ENCODE measurements at places on chromosomes 2 and 18.

DNA sequence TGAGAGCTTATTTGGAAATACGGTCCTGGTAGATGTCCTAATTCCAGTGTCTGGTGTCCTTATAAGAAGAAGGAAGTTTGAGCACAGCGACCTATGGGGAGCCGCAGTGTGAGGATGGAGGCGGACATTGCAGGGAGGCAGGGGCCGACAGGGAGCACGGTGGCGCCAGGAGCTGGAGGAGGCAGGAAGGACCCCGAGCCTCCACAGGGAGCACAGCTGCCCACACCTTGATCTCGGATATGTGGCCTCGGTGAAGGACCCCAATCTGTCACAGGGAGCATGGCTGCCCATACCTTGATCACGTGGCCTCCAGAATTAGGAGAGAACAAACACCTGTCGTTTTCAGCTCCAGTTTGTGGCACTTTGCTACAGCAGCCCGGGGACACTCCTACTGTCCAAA, 461.6 kb upstream of the SALL3 start:
- DNase-seq, result no peak

DNA sequence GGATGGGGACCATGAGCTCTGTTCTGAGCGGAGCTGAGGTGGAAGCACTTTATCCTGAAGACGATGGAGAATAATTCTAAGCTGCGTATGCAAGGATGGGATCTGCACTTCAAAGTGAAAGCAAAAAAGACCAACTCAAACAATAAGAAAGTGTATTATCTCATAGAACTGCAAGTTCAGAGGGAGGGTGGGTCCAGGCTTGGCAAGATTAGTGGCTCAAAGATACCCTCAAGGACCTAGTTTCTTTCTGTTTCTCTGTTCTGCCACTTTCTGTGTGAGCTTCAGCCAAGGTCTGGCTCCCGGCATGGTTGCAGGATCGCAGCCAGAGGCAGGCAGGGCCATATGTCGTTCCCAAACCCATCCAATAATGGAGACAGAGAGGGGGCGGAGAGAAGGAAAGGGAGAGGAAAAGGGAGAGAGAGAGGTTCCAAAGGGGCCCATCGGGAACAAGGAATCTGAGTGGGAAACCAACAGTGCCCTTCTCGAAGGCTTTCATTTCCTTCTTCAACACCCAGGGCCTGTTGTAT, 169.2 kb upstream of the NCK2 start:
- DNase-seq, result no peak

DNA sequence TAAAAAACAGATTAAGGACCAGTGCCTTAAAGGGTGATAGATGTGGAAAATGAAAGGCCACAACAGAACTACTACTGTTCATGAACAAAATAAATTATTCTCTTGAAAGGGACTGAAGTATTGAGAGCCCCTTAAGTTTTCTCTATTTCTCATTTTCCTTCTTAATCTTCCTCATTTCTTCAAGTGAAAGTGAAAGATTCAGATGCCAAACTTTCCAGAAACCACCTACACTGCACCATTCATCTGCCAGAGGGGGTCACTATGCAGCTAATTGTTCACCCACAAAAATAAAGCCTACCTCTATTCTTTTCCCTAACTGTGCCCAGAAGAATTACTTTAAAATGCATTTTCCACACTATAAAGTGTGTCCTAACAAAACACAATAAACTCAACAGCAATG, 140.1 kb downstream of the NR4A2 start:
- DNase-seq, result no peak

GRCh38 chr18:71398531-71398930, 1109.7 kb downstream of the SOCS6 start:
- no peak for DNase-seq

- no peak for DNase-seq
These were observed 52.3 kb downstream of the PAPOLG start for GRCh38 chr2:60808330-60808801.

DNA sequence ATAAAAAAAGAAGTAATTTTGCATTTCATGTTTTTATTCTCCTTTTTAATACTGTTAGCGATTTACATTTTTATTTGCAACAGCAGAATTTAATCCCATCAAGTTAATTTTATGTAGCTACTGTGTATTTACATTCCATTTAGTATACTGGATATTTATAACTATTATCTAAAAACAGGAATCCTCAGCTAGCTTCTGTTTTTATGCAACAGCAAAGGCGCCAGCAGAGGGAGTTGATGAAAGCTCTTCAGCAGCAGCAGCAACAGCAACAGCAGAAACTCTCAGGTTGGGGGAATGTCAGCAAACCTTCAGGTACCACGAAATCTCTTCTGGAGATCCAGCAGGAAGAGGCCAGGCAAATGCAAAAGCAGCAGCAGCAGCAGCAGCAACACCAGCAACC, 26.2 kb upstream of the SNORC start:
- DNase-seq, result no peak

Measured in Peyer's patch (tissue), 4 donors.